Stimulated activated naive CD8-positive, alpha-beta T cell treated with anti-CD3 and anti-CD28 coated beads, Interleukin-15, Interleukin-2, amounts not matched to agents 100 U/mL and 50 U/mL, for 24 hours (primary cell): ENCODE measurements at places on chromosomes 13 and 19.
A peak's percentile ranks its signal among the peaks of the same experiment; 100 is the strongest.

DNA sequence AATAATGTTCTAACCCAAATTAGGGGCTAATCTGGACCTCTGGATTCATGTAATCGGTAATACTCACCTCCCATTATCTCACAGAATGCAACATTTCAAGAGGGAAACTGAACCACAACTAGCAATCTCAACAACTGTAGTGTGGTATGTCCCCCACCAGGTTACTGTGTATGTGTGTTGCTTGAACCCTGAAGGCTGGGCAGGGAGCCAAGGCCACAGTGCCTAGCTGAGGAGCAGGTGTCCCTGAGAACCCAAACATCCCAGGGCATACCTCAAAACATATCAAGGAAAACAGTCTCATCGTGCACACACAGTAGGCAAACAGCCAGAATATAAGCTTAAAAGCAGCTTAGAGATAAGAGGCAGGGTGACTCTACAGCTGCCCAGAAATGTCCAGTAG is 20.5 kb upstream of the NEK3 start:
- no peak for DNase-seq

DNA sequence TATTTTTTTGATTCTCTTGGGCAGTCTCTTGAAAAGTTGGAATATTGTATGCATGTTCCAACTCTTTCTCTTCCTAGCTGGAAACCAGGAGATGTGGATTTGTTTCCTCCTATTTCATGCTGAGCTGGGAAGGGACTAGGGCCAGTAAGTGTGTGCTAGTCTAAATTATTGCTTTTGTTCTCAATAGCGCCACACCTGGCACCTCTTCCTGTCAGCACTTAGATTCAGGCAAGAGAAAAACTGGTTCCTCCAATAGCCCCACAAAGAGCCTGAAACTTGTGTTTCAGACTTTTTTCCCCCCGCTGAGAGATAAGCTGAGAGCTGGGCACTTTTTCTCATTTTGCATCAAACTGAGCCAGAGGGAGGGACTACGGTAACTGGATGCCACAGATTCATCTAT is 353.4 kb downstream of the OLFM4 start:
- no peak for DNase-seq

- no peak for DNase-seq
Measured at GRCh38 chr13:22848539-22849052, 332.2 kb upstream of the SGCG start.

DNA sequence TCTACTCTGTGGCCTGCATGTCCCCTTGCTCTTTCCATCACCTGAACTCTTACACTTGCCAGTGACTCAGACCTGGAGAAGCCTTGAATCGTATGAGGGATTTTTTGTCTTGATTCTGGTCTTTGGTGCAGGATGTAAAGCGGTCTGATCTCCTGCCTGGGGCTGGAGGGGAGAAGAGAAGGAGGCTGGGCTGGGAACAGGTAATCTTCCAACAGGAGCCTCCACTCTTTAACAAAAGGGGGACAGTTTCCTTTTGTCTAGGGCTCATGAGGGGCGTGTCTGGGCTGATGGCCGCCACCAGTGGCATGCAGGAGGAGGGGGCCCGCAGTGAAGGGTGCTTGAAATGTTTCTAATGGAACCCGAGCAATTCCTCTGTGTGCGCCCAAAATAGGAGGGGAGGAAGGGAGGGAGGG is 24.7 kb downstream of the NFIX start:
- no peak for DNase-seq

GRCh38 chr13:53042877-53043276 is 14.3 kb downstream of the OLFM4 start:
- no peak for DNase-seq

GRCh38 chr19:38425810-38426466 is at the start of gene RASGRP4:
Gene RASGRP4, minus strand, starts transcription at chr19:38426219. Its CDS starts 128 bp downstream, at chr19:38426091.
- peak; percentile 65 for DNase-seq

DNA sequence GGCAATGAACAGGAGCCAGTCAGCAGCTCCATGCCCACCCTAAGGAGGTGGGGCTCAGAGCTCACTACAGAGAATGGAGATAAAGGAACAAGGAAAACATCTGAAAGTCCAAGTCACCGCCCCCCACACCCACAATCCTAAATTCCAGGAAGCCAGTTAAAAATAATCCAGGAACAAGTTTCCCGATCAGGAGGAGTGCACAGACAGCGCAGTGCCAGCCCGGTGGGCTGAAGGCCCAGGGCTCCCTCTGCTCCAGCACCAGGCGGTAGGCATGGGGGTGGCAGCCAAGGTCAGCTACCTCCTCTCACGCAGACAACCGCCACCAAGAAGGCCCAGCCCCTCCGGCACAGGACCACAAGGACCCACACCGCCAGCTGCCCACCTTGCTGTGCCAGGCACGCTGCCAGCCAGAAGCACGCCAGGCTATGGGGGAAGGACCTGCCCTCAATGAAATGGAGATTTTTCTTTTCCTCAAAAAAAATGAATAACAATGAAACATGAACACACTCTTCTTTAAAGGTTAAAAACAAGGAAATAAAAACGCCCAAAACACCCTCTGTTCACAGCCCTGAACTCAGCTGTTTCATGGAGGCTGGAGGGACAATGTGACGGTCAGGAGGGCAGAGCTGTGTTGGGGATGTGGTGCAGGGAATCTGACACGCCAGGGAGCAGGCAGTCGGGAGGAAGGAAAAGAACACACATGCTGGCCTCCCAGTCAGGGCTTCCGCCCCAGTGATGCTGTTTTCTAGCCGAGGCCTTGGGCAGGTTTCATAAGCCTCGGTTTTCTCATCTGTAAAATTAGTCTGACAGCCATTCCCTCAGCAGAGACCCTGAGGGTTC is 11.0 kb downstream of the STK24 start:
- no peak for DNase-seq

DNA sequence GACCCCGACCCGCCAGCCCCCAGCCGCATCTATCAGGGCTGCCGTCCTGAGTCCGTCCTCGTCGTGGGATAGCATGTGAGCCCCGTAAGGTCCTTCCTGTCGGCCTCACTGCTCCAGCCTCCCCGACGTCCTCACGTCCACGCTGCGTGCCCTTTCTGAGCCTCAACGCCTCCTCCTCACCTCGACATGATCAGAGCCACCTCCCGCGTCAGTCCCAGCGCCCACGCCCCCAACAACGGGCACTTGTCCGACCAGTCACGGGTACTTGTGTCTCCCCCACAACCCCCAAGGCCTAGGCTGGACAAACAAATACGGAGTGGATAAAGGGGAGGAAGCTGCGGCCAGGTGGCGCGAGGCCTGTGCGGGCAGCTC is 665 bp downstream of the ZNF497 start:
- DNase-seq, result peak; percentile 72

GRCh38 chr13:29101409-29101808 is 281.3 kb downstream of the MTUS2 start:
- DNase-seq, result no peak

DNA sequence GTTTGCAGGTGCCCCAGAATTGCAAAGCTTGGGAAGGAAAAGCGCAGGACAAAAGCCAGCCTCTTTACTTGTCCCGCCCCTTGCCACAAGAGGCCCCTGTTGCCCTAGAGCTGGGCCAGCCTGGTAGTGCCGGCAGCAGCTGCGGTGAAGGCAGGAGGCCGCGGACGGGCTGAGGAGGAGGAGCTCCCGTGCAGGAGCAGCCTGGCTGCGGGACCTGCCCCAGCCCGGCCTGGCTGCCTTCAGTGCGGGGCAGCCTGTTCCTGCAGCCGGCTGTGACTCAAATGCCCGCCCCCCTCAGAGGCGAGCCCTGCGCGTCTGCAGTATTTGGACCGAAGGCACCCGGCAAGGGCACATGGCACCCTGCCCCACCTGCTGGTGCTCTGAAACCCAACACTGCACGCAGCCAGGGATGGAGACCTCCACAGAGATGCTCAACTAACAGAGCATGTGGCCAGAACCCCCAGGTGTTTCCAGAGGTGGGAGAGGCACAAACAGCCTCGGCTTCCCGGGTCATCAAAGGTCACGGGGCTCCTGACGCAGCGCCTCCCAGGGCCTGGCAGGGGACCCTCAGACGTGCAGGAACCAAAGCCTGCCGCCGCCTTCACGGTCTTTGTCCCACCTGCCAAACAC is 29.7 kb downstream of the NAXD start:
- DNase-seq, result peak; percentile 55

DNA sequence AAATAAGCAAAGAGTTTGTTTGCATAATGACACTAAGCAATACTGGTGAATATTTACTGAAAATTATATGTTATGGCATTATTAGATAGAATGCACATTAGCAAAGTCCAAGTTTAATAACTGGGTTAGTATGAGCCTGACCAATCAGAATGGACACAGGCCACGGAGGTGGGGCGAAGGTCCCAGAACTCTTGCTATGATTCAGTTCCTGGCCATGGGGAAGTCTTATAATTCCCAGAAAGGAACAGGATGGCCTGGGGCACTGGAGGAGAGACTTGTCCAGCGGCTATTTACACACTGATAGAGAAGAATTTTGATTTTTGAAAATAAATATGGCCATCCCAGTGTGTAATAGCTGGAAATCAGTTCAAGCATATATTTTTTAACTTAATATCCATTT is 372.0 kb downstream of the EFNB2 start:
- no peak for DNase-seq

DNA sequence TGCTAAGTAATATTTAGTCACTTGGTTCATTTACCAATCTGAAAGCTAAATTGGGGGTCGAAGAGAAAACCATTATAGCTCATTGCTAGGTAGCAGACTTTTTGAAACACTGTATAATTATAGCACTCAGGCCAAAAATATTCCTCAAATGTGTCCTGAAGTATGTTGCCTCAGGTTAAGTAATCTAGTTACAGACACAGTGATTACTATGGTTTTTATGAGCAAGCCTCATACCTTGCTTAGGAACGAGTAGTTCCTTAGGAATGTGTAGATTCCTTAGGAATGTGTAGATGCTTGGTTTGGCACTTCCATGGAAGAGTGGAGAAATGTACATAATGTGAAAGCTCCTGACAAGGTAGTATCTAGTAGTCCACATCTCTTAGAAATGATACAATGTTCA is 387.5 kb downstream of the LMO7 start:
- DNase-seq, result no peak

DNA sequence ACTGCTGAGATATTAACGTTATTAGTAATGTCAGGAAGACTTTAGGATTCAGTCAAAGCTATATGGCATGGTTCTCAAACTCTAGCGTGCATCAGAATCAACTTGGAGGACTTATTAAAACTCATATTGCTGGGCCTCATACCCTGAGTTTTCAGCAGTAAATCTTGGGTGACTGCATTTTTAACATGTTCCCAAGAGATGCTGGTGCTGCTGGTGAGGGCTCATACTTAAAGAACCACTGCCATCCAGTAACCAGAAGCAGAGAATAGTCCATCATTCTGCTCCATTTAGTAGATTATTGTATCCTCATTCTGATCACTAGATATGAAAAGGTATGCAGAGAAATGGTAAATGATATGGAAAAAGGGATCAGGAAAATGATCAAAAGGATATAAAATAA is 7.9 kb downstream of the GPR12 start:
- DNase-seq, result no peak

DNA sequence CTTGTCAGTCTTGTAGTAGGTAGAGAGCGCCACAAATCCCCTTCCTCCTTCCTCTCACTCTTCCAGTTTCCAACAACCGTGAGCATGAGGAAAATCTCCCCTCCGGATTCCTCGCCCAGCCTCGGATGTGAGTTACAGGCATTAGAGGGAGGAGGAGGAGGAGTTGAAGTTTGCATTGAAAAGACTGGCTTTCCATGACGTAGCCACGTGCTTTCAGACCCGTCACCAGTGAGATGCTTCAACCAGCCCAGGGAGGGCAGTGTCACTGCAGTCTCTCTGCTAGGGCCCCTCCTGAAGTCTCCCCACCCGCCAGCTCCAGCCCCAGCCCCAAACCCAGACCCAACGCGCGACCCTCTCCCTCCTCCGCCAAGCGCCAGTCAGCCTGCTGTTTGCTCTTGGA is 442 bp upstream of the FGF14 start:
- DNase-seq, result peak; percentile 46

GRCh38 chr19:2613507-2614295 is 88.8 kb downstream of the GNG7 start:
- peak; percentile 74 for DNase-seq

- no peak for DNase-seq
Measured at GRCh38 chr19:35098413-35099049, 17.1 kb upstream of the FXYD3 start.

DNA sequence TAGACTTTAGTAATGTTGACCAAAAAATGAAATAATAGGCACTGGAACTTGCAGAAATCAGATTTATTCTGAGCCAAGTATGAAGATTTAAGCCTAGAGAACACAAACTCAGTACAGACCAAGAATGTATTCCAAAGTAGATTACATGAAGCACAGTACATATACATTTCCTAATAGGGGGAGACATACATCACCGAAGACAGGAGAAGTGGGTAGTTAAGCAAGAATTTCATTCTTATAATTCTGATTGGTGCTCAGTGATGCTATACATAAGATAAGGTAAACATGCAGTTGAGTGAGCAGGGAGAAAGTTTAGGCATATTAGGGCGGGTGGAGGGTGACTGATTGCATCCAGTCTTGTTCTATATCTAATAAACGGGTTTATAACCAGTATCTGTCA is 2218.8 kb downstream of the PCDH9 start:
- DNase-seq, result no peak

GRCh38 chr13:70469077-70469476 is 360.8 kb upstream of the KLHL1 start:
- DNase-seq, result no peak

DNA sequence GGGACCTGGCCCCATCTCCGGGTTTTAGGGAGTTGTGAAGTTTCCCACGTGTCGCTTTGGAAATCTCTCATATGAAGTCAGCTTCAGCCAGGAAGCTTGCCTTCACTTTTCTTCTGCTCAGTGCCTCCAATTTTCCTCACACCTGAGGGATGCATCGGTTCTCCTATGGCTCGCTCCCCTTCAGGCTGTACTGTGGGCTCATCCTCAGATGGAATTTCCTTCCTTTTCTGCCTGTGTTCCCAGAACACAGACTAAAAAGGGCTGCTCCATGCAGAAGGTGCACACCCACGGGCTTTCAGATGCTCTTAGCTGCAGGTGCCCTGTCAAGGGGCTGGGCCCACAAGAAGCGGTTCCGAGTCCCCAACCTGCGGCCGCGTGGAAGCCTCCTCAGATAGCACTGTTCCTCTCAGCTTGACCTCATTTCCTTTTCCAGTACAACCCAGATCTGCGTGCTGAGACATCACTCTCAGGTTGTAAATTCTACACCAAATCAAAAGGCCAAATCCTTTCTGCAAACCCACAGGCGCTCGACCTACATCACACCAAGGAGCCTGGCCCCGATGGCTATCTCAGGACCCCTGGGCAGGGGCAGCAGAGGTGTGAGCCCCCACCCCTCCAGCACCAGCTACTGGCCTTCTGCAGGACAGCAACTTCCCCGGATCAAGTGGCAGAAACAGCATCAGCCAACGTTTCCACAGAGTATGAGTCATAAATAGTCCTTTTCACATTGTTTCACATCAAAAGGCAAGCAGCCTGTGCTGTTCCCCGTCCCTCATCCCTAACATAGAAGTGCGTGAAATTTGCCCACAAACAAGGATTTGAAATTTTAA is 275.9 kb downstream of the ZNF536 start:
- no peak for DNase-seq

GRCh38 chr13:98173431-98174152 is 3.5 kb downstream of the RNF113B start:
- DNase-seq, result no peak

- DNase-seq, result no peak
Measured at GRCh38 chr13:47136504-47136941, 239.7 kb upstream of the HTR2A start.
